HuH-7 (cell line): ENCODE measurements at places on chromosomes 16 and 17.

DNA sequence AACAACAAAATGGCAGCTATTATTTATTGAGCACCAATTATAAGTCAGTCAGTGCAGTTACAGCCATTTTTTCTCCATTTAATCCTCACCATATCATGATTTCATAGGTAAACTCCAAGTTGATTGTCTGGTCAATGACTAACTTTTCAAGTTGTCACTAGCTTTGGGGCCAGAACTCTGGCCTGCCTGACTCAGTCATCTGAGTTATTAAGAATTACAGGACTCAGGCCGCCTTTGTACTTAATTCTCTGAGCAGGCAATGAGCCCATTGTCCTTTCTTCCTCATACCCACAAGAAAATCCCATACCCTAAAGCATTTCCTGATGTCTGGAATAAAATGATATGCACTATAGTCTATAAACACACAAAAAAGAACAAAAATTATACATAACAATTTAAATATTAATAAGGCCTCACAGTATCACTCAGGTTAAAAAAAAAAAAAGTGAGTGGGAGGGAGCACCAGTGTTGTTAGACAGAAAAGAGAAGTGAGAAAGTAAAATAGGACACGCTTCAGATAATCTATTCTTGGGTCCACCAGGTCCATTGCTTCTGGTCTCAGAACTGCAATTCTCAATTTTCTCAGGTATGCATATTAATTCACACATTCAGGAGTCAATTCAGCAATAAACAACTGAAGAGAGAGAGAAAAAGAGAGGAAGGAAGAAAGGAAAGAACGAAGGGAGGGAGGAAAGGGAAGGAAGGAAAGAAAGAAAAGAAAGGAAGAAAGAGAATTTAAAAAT lies 70.2 kb downstream of the SPAG9 start:
- no peak for DNase-seq

GRCh38 chr16:84332975-84333684 lies 35.2 kb upstream of the ATP2C2 start:
- DNase-seq: no peak

- peak; percentile 42 for DNase-seq
Measured at GRCh38 chr16:84115919-84116719, 623 bp downstream of the MBTPS1 start.

GRCh38 chr16:80680839-80681238 lies 123.6 kb downstream of the CDYL2 start:
- no peak for DNase-seq

DNA sequence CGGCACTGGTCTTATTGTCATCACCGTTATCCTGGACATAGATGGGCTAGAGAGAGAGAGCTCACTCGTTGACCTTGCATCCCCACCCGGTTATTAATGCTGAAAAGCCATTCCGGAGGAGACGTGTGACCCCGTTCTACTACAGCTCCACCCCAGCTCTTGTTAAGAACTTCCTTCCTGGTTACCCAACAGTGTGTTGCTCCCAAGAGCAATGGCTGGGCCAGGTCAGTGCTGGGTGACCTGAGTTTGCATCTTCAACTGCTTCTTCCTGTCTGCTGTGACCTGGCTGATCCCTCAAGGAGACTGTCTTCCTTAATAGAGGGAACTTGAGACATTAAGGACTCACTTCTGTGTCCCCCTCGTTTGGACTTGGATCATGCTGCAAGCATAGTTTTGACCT lies 96.1 kb upstream of the SDK2 start:
- no peak for DNase-seq
